ENCODE measurements at places on chromosomes 11 and 22. TPM values are rescaled to one million over a fixed set of nuclear protein-coding genes. Genes with fewer than 3 reads are reported as not detected.

Gene GUCY1A2
- not detected for total RNA-seq

GRCh38 chr11:1233351-1234053 is 10.6 kb downstream of the MUC5B start:
- DNase-seq, result no peak

DNA sequence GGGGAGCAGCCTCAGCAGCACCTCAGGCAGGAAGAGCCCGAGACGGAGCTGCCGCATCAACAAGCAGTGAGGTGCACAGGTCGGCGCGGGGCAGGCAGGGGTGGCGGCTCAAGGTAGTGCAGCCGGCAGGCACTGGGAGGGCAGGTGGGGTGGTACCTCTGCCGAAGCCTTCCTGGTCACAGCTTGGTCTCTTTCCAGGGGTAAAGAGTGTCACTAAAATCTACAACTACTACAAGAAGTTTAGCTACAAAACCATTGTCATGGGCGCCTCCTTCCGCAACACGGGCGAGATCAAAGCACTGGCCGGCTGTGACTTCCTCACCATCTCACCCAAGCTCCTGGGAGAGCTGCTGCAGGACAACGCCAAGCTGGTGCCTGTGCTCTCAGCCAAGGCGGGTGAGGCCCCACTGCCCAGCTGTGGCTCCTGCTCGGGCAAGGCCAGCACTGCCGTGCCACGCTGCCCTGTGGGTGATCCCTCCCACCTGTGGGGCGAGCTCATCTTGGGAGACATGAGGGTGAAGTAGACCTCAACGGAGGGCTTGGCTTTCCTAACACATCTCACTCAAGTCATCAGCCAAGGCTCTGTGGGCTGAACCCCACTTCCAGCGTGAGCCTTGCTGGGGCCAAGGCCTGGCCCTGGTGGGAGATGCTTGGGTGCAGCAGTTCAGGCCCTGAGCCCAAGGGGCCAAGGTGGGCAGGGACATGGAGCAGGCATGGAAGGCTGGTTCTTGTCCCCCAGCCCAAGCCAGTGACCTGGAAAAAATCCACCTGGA is 13.6 kb downstream of the GATD1 start:
- no peak for DNase-seq

- no peak for DNase-seq
These were observed 10.5 kb downstream of the TSKU start for GRCh38 chr11:76793391-76794291.

DNA sequence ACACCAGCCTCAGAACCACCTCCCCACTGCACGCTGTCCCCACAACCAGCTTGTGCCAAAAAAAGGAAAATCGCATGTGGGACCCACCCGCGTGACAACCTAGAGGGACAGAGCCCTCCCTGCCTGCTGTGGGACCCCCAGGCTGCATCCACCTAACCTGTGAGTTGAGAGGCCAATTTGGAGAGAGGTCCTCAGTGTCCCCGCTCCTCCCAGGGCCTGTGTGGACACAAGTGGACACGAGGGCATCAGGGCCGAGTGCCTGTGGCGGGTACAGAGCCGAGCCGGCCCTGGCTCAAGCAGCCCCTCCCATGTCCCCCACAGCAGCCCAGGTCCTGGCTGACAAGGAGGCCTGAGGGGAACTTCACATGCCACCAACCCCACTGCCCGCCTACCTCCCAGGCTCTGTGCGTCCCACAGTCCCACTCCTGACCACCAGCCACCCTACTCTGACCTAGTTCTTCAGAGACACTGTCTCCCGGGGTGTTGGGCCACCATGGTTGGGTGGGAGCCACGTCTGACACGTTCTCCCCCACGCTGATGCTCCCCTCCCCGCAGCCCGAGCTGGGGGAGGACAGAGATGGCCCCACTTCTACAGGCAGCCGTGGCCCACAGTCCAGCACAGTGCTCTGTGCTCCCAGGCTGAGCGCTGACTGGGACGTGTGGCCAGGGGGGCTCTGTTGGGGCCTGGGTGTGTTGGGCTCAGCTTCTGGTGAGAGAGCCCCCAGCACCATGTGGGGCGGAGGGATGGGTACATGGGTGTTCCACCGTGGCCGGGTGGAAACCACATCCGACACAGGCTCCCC is 19.2 kb downstream of the SELENOO start:
- no peak for DNase-seq

DNA sequence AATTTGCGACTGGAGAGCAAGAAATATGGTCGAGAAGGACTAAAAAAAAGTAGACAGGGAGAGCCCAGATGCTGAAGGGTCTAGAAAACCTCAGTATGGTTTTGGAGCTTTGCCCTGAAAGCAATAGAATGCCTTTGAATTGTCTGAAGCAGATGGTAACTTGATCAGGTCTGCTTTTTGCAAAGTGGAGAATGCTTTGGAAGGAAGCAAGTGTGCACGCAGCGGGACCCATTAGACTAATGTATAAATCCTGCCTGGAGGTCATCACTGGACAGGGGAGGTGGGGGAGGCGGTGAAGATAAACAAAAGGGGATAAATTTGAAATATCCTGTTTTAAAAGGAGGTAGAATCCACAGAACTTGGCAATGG is 757 bp upstream of the HINFP start:
- no peak for DNase-seq

GRCh38 chr11:119115484-119116234 is 5.7 kb upstream of the HINFP start:
- DNase-seq, result peak; percentile 31

Gene HOATZ
- not detected for total RNA-seq

Gene C11orf91
- total RNA-seq, result 0.28 TPM

DNA sequence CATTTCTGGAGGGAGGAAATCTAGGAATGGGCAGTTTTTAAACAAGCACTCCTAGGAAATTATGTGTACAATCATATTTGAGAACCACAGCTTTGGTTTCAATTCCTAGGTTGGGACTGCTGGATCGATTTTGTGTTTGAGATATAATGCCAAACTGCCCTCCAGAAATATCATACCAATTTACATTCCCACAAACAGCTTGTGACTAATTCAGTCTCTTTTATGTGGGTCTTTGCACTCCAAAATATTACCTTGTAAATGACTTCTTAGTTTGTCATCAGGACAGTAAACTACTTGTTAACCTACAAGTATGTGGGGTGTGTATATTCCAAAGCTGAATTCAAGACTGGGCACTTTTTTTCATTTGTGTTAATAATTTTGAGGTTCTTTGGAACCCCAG is 9.8 kb upstream of the BARX2 start:
- no peak for DNase-seq

GRCh38 chr11:32888805-32889204 is 3.8 kb upstream of the QSER1 start:
- no peak for DNase-seq

DNA sequence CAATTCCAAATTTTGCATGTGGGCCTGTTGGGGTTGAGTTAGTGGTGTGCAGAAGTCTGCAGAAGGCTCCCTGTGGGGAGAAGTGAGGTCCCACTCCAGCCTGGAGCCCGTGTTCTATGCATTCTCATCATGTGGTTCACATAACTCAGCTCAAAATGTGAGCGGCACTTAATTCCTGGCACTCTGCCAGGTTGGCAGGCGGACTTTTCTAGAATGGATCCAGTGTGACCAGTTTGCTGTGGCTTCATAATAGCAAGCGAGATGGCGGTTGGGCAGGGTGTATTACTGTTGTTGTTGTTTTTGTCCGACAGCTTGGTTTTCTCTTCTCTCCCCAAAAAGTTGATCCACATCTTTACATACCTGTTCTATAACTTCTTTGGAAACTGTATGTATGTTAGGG is 146.8 kb upstream of the TTC12 start:
- DNase-seq, result no peak

DNA sequence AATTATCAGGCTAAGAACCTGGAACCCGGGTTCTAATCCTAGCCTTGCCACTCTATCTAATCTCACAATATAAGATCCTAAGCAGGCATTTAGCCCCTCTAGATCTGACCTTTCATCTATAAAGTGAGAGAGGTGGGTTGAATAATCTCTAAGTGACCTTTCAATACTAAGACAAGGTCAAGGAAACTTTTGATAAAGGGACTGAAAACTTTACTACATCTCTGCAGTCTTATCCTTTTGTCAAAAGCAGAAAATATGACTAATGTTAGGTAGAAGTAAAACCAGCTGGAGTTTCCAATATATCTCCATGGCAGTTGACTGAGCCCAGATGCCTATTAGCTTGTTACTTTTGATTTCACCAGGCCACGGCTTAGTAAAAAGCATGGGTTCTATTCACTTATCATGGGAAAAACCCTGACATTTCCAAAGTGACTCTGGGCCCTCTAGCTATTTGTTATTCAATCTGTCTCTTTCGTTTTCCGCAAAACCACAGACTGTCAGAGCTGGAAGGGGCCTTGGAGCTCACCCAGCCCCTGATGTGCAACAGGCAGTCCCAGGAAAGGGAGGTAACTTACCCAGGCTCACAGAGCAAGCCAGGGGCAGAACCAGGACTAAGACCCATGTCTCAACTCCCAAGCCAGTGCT is 75.8 kb downstream of the RAB30 start:
- DNase-seq, result peak; percentile 33

DNA sequence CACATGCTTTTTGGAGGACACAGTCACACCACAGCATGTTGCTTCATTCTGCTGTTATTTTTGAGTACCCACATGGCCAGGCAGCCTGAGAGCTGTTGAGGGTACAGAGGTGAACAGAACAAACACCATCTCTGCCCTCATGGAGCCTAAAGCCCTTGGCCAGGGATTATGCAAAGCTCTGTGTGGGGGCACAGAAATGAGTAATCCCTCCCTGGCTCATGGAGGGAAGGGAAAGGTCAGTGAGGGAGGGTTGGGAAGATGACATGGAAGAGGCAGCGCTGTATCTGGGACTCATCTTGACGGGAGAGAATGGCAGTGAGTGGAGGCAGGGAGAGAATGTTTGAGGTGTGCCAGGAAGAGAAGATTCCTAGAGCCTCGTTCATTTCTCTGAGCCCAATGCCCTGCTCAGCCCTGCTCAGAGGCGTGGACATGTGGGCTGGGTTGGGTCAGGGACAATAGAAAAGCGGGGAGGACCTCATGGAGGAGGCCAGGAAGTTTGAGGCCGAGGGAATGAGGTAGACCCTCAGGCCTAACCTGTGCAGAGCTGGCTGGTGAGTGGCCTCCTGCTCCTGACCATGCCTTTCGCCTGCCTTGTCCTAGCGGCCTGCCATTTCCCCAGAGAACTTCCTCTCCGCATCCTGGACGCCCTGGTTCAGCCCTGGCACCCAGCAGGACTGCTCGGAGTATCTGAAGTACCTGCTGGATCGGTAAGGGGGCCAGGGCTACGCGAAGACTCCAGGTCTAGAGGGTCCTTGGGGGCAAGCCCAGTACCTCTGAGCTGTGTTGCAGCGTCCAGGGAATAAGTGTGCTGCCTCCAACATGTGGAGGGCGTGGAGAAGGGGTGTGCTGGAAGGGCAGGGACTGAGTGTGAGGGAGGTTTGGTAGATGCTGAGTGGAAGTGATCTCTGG is 19.8 kb downstream of the USP35 start:
- no peak for DNase-seq

Gene HDAC10
- total RNA-seq, result 42.3 TPM

GRCh38 chr11:35141071-35141470 is 2.1 kb downstream of the CD44 start:
- DNase-seq, result no peak

Gene SYT7
- total RNA-seq, result not detected

DNA sequence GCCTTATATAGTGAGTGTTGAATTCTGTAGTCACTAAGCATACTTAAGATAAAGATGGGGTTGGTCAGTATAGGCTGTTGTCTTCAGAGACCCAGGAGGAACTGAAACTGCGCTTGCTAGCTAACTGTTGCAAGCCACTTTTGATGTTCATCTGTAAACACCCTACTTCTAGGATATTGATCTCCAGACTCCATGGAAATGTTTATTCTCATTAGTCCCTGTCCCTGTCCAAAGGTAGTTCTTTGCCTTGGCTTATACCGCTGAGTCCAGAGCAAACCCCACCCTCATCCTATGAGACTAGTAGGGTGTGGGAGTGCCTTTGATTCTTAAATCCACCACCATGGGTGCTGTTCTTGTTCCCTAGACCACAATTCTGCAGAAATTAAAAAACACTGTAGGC is 36.4 kb downstream of the DEPDC5 start:
- no peak for DNase-seq

DNA sequence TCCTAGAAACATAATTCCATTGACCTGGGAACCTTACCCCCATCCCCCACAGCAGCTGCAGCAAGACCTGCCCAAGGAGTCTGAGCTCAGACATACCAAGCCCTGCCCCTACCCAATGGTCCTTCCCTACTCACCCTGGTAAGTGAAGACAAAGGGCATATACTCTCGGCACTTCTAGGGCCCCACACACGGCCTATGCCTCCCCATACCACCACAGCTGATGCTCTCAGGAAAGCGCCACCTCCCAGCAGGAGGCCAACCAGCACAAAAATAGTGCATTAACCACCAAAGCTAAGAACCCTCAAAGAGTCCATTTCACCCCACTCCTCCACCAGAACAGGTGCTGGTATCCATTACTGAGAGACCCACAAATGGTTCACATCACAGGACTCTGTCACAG is 74.4 kb upstream of the GUCY1A2 start:
- no peak for DNase-seq

Gene BTBD10
- 18.6 TPM for total RNA-seq

Gene ACTN3
- 0.12 TPM for total RNA-seq

- DNase-seq, result no peak
These were observed 23.9 kb upstream of the TCF20 start for GRCh38 chr22:42294034-42294985.
